ENCODE measurements at places on chromosomes 3 and 15. TPM values are rescaled to one million over a fixed set of nuclear protein-coding genes. Genes with fewer than 3 reads are reported as not detected.

- ATAC-seq: no peak
Measured at GRCh38 chr3:78154521-78155186, 1114.8 kb downstream of the ROBO2 start.

GRCh38 chr3:151327571-151328198 lies 1.7 kb downstream of the P2RY13 start:
- no peak for ATAC-seq

Gene VIPR1
- 1.9 TPM for total RNA-seq

- no peak for ATAC-seq
Measured at GRCh38 chr3:152756807-152757206, 78.1 kb upstream of the P2RY1 start.

- no peak for ATAC-seq
Measured at GRCh38 chr15:80188251-80188650, 35.5 kb downstream of the FAH start.

DNA sequence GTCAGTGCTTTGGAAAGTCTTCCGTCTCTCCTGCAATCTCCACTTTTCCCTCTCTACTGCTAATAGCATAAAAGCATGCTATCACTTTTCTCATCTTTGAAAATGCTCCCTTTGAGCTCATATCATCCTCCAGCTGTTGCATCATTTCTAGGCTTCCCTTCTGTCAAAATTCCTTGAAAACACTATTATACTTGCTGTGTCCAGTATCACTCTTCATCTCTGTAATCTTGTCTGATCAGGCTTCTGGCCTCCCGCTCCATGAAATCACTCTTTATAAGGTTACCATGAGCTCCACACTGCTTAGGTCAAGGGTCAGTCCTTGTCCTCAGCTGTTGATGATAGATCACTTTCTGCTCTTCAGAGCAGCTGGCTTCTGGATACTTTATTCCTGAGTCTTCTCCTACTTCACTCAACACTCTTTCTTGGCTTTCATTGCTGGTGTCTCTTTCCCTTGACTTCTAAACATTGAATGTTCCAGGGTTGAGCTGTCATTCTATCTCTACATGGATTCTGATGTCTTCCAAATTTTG lies 50.9 kb upstream of the SPTSSB start:
- no peak for ATAC-seq

DNA sequence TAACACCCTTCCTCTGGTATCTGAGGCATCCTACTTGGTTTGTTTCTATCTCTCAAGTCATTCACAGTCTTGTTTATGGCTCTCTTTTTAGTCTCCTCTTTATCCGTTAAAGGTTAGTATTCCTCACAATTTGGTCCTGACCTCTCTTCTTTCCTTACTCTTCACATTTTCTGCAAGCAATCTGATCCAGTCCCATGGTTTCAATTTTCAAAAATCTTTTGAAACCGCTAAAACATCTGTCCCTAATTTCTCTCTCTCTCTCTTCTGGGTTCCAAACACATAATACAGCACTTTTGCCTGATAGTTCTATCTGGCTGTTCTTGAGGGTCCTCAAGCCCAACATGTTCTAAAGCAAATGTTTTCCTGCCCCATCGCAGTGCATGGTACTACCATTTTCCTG lies 149.0 kb downstream of the SERPINI1 start:
- no peak for ATAC-seq

GRCh38 chr3:12393894-12394293 lies 90.4 kb upstream of the TSEN2 start:
- ATAC-seq: no peak
